ENCODE measurements at places on chromosomes 12 and 14. TPM values are rescaled to one million over a fixed set of nuclear protein-coding genes. Genes with fewer than 3 reads are reported as not detected.
A peak's percentile ranks its signal among the peaks of the same experiment; 100 is the strongest.

PIANP gene
- total RNA-seq, result 5.2 TPM

CAPZA3 gene
- total RNA-seq, result not detected

NXPH4 gene
- 2.1 TPM for total RNA-seq

GYS2 gene
- not detected for total RNA-seq

DNA sequence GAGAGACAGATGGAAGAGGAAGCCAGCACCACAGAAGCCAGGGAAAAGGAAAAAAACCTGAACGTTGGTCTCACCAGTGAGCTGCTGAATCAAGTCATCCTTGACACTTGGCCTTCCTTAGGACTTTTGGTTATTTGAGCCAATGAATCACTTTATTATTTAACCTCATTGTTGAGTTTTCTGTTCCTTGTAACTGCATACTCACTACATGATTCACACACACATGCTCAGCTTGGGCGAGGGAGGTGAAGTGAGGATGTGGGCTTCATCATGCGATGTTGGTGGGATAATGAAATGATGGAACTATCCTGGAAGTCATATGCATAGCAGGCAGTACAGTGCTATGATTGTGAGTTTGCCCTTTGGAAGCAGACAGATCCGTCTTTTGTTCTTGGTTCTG lies 40.6 kb upstream of the RPH3A start:
- H3K4me1 ChIP-seq, result no peaks in the 10 kb centered on the region
- DNase-seq, result no peak
- H3K36me3 ChIP-seq, result peaks cover 8% of the 10 kb centered on the region
- no peak overlapping the region for H3K27ac ChIP-seq
- H3K27me3 ChIP-seq, result no peaks in the 10 kb centered on the region

- H3K27ac ChIP-seq, result no peak within 1 kb of the TSS
- peaks cover 53% of the 10 kb centered on the region for H3K27me3 ChIP-seq
- H3K4me1 ChIP-seq, result no peaks in the 10 kb centered on the region
- DNase-seq, result peak; percentile 58
Measured at GRCh38 chr14:24339284-24340151, at the start of gene RIPK3. TSS of gene RIPK3 (minus strand) at chr14:24339991. CDS start at chr14:24339826, 165 bp downstream.

GRCh38 chr14:58072288-58073071 lies 79.5 kb downstream of the ARMH4 start:
- peak; percentile 68 for DNase-seq
- H3K27me3 ChIP-seq, result no peaks in the 10 kb centered on the region
- no peaks in the 10 kb centered on the region for H3K4me1 ChIP-seq
- H3K4me3 ChIP-seq, result peak overlapping the region; percentile 27
- H3K36me3 ChIP-seq, result no peaks in the 10 kb centered on the region

DNA sequence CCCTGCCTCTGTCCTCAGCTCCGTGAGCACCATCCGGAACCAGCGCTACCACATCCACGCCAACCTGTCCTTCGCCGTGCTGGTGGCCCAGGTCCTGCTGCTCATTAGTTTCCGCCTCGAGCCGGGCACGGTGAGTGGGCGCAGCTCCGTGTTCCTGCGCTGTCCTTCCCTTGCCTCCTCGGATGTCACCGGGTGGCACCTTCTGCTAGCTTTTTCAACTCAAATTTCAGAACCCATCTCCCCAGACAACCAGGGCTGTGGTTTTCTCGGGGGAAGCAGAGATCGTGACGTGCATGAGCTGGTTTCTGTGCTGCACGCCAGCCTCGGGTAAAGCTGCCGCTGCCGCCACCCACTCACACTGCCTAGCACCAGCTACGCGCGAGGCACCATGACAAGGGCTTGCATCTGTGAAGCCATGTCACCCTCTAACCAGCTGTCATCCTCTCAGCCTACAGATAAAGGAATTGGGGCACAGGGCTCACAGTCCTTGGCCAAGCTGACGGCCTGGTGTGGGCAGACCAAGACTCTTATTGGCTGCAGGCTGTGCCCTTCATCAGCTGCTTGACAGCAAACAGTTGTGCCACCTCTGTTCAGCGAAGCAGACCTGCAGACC lies 152.1 kb downstream of the ADGRD1 start:
- no peak overlapping the region for H3K27ac ChIP-seq
- DNase-seq, result peak; percentile 15
- H3K36me3 ChIP-seq, result no peaks in the 10 kb centered on the region
- no peaks in the 10 kb centered on the region for H3K27me3 ChIP-seq

DNA sequence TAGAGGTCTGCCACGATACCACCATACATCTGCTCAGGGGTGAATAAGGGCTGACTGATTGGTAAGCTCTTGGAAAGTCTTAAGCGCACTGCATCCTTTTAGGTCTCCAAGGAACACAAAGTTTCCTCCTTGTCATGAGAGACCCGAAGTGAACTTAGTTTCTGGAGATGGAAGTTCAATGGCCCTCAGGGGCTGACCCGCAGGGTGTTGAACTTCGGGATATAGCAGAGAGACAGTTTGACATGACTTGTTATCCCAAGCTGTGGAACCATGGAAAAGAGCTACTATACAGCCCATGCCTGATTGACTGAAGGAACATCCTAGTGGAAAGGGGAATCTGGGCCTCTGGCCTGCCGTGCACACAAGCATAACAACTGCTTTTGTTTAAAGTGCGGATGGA lies 26.9 kb upstream of the CPNE8 start:
- H3K4me3 ChIP-seq, result no peak overlapping the region
- no peak for DNase-seq
- no peaks in the 10 kb centered on the region for H3K36me3 ChIP-seq
- H3K27ac ChIP-seq, result no peak overlapping the region

DNA sequence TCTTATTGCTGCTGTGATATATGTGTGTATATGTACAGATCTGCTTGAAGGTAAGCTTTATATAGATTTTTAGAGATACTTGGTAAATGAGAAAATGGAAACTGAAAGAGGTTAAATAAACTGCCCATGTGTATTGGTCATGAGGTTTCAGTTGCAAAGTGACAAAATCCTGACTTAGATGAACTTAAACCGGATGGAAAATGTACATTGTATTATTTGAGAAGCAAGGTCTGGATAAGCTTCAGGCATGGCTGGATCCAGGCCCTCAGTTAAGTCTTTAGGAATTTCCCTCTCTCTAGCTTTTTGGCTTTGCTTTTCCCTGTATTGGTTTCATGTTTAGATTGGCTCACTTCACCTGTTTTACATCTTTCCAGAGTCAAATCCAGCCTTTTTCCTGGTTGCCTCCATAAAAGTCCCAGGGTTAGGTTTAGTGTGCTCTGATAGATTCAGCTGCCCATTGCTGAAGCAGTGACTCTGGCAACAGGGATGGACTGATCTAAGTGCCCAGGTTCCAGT lies 21.0 kb upstream of the MAP1LC3B2 start:
- DNase-seq, result no peak
- H3K4me3 ChIP-seq, result no peak overlapping the region
- no peaks in the 10 kb centered on the region for H3K27me3 ChIP-seq
- H3K4me1 ChIP-seq, result peaks cover 6% of the 10 kb centered on the region
- H3K36me3 ChIP-seq, result peaks cover 6% of the 10 kb centered on the region

DNA sequence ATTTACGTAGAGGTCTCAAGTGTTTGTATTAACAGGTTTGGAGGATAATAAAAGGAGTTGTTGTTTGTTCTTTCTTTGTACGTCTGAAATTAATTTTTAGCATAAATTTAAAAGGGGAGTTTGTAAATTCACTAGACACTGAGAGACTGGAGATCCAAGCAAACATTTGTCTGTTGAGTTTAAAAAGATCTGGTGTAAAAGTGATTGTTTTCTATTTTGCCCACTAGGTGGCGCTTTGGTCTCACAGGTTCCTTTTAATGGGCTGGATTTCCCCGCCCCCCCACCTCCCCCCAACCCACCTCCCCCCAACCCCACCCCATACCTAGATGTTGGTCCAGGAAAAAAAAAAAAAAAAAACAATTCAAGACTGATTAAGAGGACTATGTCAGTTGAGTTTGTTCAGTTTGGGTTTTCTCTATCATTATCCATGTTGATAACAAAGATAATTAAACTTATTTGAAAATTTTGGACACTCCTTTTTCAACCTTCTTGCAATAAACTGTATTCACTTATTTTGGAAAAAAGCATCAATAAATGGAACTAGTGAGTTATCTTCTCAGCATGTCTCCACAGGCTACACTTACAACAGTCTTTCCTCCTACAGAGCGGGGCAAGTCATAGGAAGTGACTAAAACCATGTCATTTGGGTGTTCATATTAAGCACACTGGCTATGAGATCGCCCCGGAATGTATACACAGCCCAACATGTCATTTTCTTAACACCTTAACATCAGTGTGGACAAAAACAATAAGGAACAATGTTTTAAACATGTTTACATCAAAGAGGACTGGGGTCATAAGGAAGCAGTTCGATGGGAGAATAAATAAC lies 841.1 kb downstream of the NRXN3 start:
- H3K27me3 ChIP-seq, result no peaks in the 10 kb centered on the region
- no peaks in the 10 kb centered on the region for H3K36me3 ChIP-seq
- peak; percentile 28 for DNase-seq
- H3K4me3 ChIP-seq, result no peak overlapping the region
- no peak overlapping the region for H3K27ac ChIP-seq

- no peaks in the 10 kb centered on the region for H3K27me3 ChIP-seq
- peak; percentile 51 for DNase-seq
- no peaks in the 10 kb centered on the region for H3K36me3 ChIP-seq
- no peaks in the 10 kb centered on the region for H3K4me1 ChIP-seq
Measured at GRCh38 chr12:81610955-81611889, 147.9 kb downstream of the PPFIA2 start.

DNA sequence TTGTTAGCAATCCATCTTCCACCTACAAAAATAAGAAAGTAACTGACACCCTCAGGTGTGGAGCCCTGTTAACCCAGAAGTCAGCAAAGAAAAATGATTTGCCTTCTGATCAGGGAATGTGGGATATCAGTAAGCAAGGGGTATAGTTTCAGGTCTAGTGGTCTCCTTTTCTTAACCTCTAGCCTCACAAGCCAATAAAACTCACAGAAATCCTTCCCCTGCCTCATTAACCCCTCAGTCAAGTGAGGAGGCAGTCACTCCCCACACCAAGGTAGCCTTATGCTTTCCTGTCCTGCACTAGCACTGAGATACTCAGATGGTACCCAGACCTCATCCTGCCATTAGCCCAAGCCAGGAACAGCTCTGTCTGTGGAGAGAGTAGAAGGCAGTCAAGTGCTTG lies 103.4 kb upstream of the VASH1 start:
- DNase-seq, result no peak
- H3K27me3 ChIP-seq, result no peaks in the 10 kb centered on the region
- H3K4me3 ChIP-seq, result no peak overlapping the region

DNA sequence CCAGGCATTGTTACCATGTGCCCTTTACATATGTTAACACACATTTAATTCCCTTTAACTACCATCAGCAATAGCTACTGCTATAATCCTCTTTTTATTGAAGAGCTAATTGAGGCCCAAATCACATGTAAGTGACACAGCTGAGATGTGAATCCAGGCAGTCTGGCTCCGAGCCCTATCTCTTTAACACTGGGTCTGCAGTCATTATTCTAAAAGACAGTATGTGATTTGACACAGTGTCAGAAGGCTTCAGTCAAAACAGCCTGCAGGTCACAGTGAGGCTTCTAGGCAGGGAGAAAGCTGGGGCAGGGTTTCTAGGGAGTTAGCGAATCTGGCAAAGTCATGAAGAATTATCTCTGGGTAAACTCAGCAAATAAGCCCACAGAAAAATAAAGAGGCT lies 148.2 kb downstream of the KIF21A start:
- no peak overlapping the region for H3K27ac ChIP-seq
- H3K4me1 ChIP-seq, result no peaks in the 10 kb centered on the region
- H3K36me3 ChIP-seq, result peaks cover 7% of the 10 kb centered on the region
- H3K4me3 ChIP-seq, result no peak overlapping the region
- no peaks in the 10 kb centered on the region for H3K27me3 ChIP-seq
- no peak for DNase-seq
